Breast epithelium (tissue), 4 donors: ENCODE measurements at places on chromosomes 7 and 10.

- DNase-seq = no peak
Measured at GRCh38 chr10:97648562-97649404, 8.3 kb downstream of the PI4K2A start.

- DNase-seq = no peak
Measured at GRCh38 chr10:86599041-86599440, 55.3 kb upstream of the OPN4 start.

DNA sequence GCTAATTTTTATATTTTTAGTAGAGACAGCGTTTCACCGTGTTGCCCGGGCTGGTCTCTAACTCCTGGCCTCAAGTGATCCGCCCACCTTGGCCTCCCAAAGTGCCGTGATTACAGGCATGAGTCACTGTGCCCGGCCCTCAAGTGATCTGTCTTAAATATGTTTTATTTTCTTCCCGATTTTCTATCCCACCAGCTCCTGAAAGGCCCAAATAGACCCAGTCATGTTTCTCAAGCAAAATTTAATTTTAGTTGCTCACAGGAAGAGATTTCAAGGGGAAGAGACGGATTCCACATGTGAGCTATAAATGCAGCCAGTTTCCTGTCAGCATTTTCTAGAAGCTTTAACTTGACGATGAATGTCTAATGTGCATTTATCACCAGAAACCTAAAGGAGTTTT lies 12.0 kb downstream of the DENND10 start:
- DNase-seq = no peak

DNA sequence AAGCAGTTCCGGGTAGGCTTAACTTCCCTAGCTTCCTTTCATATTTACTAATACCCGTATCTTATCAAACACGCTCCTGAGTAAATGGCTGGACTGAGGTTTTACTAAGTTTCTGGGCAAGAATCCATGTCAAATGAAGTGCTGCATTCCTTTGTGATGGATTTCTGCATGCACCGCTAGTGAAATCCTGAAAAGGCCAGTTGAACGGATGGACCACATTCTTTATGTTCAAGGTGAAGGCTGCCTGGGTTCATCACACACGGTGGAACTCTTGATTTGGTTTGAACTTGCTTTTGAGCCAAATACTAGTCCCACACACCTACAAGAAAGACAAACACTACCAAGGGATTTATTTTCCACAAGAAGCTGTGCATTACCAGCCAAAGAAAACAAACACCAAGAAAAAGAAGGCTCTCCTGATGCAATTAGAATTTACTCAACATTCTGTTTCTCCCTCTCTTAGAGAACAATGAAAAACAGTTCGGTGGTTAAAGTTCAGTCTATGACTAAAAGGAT lies 255.0 kb upstream of the SEMA3C start:
- DNase-seq = no peak

- DNase-seq = no peak
Measured at GRCh38 chr10:64033711-64034110, 512.5 kb downstream of the REEP3 start.

- no peak for DNase-seq
Measured at GRCh38 chr10:44863344-44864047, 47.6 kb upstream of the TMEM72 start.

- no peak for DNase-seq
Measured at GRCh38 chr7:22397981-22398380, 41.0 kb upstream of the RAPGEF5 start.

DNA sequence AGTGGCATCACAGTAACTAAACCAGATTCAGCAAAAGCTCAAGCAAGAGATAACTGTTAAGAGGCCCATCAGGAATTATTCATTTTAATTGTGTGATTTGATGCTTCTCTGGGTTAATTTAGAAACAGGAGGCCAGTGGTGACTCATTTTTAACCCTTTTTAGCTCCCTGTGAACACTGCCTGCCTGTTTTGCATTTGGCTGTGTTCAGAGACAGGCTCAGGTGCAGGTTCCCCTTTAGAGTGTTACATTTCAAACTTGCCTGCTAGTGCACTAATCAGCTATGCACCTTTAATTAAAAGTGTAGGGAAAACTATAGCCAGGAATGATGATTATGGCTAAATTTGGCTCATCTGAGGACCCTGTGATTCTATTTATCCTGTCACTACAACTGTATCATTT lies 6.5 kb downstream of the STAMBPL1 start:
- no peak for DNase-seq
